ENCODE measurements at places on chromosomes 2 and 18.

GRCh38 chr18:36284671-36285295, 12.7 kb upstream of the FHOD3 start:
- DNase-seq, result peak; percentile 50

DNA sequence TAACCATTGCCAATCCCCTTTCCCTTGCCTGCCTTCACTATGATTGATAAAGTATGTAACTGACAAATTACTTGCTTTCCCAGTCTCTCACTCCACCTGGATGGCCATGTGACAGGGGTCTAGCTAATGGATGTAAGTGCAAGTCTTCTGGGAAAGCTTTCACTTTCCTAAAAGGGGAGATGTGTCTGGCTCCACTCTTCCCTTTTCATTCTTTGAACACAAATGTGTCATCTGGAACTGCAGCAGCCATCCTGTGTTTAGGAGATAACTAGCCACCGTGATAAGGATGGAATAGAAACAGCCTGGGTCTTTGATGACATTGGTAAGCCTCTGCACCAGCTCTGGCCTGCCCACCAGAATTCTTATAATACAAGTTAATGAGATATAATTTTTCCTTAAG, 38.2 kb downstream of the SNRPD1 start:
- no peak for DNase-seq

DNA sequence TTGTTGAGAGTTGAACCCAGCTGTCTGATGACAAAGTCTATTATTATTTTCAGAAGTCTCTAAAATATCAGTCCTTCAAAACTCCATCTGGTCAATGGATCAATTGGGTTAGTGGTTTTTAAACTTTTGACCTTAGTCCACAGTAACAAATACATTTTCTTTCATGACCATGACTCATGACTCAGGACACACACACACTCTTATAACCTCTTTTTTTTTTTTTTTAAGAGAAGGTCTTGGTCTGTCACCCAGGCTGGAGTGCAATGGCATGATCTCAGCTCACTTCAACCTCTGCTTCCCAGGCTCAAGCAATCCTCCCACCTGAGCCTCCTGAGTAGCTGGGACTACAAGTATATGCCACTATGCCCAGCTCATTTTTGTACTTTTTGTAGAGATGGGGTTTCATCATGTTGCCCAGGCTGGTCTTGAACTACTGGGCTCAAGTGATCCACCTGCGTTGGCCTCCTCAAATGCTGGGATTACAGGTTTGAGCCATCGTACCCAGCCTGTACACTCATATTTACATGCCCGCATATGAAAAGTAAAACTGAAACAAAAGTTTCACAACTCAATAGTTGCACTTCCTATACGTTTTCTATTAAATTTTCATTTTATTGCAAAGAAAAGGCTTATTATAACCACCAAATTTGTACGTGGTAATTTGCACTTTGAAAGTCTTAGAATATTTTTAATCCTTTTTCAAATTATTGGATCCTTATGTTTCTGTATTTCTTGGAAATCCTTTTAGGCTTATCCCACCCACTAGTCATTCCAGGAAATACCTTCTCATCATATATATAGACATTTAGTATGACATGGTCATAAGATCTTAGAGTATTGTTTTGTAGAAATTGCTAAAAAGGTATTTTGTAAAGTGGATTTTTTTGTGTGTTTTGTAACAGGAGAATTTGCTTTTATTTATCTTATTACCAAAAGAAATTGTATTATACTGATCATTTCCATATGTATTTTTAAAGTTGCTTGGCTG, 199.0 kb downstream of the LPIN1 start:
- DNase-seq, result no peak

DNA sequence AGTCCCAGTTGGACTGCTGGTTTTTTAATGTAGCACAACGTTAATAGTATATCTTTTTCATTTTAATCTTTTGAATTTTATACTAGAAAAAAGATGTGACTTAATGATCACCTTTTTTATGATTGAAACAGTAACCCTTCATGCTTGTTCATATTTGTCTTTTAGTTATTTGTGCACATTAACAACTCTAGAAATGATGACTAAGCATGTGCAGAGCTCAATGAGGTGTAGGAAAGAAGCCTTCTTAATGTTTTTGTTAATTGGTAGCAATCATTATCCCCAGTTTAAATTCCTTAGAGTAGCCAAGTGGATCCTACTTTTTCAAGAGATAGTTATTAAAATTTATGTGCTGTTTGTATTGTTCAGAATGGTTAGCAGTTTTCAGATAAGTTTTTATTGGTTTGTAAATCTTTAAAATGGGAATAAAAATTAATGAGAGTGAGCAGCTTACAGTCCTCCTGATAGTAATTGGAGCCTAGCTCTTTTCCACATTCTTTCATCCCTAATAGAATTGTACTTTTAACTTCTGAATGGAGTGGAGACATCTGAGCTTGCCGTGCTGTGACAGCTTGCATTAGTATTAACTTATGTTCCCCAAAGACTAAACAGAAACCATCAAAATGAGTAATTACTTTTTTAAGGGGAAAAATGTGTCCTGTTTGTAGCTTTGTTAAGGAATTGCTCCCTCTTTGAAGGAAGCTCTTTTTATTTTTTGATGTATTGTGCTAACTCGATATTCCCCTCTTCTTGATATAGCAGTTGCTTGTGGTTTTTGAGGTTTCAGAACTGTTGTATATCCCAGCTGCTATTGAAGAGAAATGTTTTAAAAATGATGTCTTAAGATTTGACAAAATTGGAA, 17.3 kb downstream of the PIK3C3 start:
- DNase-seq, result no peak

DNA sequence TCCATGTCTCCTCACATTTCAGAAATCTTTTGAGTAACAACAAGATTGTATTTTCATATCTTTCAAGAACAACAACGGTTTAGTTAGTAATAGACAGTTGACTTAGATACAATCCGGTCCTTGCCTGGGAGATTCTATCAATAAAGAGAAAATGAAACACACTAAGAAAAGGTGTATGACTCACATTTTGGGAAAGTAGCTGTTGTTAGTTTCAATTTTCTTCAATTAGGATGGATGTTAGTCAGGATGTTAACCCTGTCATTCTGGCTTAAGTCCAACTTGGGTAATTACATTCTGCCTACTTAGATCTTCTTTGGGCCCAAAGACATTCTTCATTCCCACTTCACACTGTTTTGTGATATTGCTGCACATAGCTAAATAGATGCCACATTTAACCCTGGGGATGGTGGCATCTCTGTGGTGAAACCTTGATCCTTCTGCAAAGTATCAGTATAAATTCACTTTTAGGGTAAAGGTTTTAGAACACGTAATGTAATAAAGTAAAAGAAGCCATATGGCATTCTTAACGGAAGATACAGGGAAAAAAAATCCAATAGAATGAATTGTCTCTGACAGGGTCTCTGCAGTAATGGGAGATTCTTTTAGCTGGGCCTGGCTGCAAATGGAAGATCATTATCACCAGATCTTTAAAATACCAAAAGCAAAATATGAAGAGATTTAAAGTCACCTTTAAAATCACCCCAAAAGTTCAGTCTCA, 365.5 kb downstream of the FIGN start:
- no peak for DNase-seq

- no peak for DNase-seq
Measured at GRCh38 chr2:237863689-237864443, 4.4 kb downstream of the RAMP1 start.

DNA sequence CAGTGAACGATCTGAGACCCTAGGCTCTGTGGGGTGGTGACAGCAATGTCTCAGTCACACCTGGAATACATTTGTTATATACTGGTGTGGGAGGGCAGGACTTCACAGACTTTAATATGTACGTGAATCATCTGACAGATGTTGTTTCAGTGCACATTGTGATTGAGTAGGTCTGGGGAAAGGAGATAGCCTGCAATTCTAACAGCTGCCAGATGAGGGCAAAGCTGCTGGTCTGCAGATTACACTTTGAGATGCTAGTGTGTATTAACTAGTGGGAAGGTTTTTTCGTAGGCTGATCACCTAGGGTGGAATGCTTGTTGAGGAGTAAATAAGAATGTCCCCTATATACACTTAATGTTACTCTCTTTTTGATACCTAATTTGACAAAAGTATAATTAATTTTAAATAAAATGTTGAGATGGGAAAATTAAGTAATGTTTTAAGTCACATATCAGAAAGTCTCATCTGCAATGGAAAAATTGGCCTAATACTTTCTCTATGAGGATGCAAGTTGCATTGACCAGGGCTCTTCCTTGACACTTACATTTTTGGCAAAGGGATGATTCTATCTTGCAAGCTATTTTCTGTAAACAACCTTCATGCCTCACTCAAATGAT, 496.9 kb upstream of the HNMT start:
- DNase-seq, result peak; percentile 36

- DNase-seq, result no peak
Measured at GRCh38 chr18:69808399-69808798, 139.3 kb downstream of the CD226 start.

- peak; percentile 41 for DNase-seq
Measured at GRCh38 chr2:64730551-64731262, 77.0 kb upstream of the SERTAD2 start.

- DNase-seq, result no peak
Measured at GRCh38 chr2:162390801-162391200, 46.9 kb downstream of the GCA start.

DNA sequence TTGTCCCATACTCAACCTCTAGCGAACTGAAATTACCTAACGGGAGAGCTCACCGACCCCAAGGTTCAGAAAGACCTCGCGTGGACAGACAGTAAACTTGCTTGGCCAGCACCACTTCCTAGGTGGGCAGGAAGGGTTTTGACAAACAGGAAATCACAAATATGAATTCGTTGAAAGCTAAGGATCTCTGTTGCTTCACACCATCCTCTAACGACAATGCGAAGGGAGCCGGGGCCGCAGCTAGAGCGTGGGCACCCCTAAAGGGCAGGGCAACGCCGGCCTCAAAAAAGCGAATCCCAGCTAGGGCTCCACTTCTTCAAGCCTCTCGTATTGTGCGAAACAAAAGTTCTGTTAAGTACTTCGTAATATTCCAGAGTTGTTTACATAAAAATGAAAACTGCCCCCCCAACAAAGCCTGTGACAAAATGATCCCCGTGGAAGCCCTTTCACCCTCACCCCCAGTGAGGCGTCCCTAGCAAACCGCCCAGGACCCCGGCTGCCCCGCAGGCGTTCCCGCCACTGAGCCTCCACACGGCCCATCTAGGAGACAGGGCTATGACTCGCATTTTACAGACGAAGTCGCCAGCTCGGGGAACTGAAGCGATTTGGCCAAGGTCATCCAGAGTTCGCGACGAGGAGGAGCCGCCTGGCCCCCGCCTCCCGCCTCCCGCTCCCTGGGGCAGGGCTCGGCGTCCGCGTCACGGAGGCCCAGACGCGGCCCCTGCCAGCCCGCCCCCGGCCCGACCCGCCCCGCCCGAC, 548 bp downstream of the KANSL3 start:
- peak; percentile 71 for DNase-seq

DNA sequence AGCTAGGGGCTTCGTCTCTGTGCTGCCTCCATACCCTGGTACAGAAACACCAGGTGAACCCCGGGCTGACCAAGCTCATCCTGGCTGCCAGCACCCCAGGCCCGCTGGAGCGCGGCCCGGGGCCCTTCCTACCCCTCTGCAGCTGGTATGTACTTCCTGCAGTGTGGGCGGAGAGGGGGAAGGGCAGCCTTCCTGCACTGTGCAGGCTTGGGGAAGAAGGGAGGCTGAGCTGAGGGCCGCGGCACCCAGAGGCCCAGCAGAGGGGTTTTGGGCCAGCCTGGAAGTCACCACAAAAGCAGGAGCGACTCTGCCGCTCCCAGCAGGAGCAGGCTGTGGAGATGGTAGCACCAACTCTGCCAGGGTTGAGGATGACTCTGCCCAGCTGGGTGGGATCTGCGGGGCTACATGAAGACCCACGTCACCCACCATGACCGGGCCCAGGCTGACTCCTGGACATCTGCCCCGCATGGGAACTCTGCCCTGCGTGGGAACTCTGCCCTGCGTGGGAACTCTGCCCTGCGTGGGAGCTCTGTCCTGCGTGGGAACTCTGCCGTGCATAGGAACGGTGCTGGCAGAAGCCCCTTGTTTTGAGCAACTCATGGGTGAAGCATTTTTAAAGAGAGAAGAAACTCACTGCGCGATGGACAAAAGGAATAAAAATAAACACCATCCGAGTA, 273.3 kb downstream of the NDUFA10 start:
- DNase-seq, result no peak

GRCh38 chr2:3504741-3505140, 14.6 kb downstream of the ADI1 start:
- DNase-seq, result no peak

GRCh38 chr2:95309599-95309998, 12.5 kb downstream of the KCNIP3 start:
- DNase-seq, result no peak

GRCh38 chr2:227612546-227613271, 1.9 kb downstream of the SCYGR3 start:
- DNase-seq, result no peak

DNA sequence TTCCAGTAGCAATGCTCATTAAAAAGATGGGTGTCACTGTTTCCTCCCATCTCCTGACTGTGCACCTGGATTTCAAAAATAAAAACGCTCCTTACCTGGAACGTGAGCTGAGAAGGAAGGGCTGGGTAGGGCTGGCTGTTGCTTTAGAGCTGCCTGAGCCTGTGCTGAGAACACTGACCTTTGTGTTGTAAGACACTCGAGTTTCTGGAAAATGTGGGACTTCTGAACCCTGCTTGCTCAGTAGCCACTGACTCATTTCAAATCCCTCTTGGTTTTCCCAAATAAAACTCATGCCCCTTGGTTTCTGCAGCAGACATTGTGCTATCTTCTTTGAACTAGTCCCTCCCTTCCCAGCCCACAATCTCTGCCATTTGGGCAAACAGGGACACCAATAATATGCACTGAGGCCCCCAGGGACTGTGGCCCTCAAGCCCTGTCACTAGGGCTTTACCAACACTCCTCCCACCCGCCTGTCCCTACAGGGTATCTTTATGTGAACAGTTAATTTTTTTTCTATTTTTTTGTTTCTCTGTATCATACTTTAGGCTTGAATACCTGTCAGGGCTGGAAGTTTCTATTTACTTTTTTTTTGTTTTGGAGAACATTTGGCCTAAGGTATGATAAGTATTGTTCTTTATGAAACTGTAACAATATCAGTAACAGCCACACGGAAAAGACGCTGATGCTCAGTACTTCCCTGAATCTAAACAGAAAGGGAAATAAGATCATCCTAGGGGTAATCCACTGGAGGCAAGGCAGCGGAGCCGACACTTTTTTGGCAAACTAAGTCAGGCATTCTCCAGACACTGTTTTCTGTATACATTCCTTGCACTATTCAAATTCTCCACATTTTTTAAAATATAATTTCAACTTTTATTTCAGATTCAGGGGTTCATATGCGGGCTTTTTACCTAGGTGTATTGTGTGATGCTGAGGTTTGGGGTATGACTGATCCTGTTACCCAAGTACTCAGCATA, 280.2 kb downstream of the STK39 start:
- DNase-seq, result no peak

GRCh38 chr2:128520791-128521190, 202.1 kb upstream of the HS6ST1 start:
- no peak for DNase-seq

GRCh38 chr2:26696351-26696816, 3.9 kb downstream of the KCNK3 start:
- no peak for DNase-seq

DNA sequence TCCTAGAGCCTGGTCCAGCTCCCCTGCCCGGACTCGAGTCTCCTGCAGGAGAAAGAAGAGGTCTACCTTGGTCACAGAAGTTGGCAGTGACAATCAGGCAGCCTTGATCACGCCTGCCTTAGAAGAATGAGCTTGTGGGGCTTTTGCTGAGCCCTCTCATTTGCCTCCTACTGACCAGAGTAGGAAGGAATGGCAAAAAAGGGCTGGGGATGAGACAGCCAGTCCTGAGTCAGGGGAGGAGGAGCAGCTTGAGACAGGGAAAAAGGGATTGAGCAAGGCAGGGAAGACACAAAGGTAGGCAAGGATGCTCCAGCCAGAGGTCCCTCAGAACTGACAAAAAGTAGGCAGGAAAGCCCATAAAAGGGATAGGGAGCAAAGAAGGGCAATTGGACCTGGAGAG, 6.0 kb downstream of the WDR54 start:
- no peak for DNase-seq

Measured in skin of body (tissue), 3 donors.